ENCODE measurements at places on chromosomes 1 and 21.

DNA sequence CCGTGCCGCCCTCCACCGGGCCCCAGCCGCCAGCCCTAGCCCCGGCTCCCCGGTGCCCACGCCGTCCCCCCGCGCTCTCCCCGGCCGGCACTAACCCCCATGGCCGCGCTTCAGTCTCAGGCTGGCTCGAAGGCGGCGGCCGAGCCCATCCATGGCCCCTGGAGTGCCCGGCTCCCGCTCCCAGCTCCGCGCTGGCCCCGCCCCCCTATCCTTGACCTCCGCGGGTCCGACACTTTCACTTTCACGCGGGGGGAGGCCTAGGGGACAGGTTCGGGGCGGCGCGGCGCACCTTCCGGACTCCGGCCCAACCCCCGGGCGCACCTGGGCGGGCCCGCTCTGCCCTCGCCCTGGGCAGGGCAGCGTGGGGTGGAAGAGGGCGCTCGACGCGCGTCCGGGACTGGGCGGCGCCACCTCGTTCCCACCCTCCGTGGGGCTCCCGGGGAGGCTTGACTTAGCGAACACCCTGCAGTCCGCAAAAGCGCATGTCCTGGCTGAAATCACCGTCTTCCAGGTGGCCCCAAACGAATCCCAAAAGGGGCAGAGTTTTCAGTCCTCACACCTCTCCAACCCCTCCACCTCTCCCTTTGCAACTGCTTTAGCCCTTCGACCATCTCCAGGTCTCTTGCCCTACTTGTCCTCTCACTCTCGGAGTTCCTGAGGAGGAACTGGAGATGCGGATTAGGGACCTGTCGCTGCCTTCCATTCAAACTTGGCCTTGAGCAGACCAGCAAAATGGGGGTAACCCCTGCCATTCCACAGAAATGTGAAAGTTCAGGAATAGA lies 3.9 kb upstream of the DENND2D start:
- DNase-seq, result no peak

- no peak for DNase-seq
These were observed 1.5 kb upstream of the NHLH1 start for GRCh38 chr1:160365325-160365724.

- peak; percentile 57 for DNase-seq
These were observed 48.0 kb downstream of the TBCE start for GRCh38 chr1:235415008-235415904.

GRCh38 chr1:30872033-30872947 lies 36.3 kb downstream of the SDC3 start:
- DNase-seq, result no peak

DNA sequence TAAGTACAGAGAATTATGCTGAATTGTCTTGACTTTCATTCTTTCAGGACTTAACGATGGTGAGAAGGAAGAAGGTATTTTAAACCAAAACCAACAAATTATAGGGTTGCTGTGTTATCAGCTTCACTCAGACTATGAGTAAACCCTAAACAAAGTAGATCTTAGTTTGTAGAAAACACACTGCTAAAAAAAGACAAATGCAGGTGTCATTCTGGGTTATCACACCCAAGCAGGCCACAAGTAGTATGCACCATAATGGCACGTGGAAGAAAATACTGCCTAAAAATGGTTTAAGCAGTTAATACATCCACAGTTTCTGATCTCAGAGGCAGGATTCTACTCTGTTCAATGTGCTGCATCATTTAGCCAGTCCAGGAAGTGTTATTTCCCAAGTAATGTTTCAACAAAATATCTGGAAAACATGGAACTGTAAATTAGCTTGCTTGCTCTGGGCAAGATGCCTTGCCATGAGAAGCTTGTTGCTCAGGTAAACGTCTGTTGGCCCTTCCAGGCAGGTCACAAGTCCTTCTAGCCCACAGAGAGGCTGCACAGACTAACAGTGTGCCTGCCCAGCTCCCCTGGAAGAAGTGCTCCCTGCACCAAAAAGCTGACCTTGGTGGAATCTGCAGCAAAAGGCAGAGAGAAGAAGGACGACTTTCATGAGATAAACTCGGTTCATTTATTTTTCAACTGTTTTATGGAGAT lies 4.1 kb downstream of the DIPK1A start:
- no peak for DNase-seq

DNA sequence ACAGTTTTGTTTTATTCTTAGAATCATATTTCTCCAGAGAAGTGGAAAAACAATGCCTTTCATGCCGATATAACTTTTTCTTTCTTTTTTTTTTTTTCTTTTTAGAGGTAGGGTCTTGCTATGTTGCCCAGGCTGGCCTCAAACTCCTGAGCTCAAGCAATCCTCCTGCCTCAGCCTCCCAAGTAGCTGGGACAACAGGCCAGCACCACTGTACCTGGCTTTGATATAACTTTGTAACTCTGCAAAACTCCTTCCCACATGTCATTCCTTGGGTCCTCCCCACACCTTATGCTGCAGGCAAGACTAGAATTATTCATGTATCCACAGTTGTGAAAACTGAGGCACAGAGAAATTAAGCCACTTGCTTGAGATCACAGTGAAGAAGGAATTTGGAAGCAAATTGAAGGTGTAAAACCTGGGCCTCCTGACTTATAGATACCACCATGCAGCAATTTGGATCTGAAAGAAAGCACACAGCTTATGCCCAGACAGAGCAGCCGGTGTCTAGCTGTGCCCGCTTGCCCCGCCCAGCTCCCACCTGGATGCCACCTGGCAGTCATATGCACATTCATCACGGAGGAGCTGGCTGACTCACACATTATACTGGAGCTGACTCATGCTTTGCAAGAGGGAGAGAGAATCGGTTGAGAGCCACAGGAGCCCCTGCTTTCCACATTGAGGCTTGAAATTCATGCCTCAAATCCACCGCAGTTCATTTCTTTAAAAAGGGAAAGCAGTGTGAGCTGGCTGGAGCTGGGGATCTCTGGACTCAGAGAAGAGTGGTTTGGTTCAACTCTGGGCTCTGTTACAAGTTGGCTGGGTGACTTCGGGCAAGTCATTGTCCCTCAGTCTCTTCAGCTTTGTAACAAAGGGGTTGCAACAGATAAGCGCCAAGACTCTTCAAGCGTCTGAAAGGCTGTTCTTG lies 8.3 kb upstream of the SLC2A1 start:
- peak; percentile 24 for DNase-seq

- no peak for DNase-seq
These were observed 37.3 kb downstream of the ABCA4 start for GRCh38 chr1:94083681-94084080.

- no peak for DNase-seq
These were observed 67.7 kb downstream of the INTS7 start for GRCh38 chr1:211967704-211968103.

DNA sequence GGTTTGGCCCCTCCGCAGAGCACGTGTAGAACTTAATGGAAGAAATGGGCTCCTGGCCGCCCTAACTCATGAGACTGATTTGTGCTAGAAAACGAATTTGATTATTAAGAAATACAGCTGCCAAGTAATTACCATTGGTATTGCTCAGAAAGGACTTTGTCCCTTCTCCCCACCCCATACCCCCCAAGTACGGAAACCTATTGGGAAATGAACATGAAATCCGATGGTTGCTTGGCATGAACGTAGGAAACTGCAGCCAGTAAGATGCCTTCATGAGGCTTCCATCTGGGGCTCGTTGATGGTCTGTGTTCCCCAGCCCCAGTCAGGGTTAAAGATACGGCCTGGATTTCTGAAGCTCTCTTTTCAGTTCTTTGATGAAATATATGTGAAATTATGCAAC lies 21.4 kb downstream of the PER3 start:
- no peak for DNase-seq

DNA sequence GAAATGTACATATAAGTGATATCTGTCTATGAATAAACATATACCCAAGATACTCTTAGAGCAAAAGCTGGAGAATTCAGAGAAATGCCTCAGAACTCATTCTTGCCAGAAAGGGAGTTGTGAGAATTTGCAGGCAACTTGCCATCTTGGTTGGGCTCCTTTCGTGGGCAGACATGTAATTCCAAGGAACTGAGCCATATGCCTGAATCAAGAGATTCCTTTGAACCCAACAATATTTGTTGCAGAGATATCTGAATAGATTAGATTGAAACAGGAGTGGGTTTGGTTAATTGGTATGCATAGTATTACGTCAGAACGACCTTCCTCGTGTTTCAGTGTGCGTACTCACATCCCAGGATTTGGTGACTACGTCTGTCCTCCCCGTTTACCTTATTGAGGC lies 67.0 kb downstream of the TGFB2 start:
- no peak for DNase-seq

- DNase-seq, result peak; percentile 67
These were observed 7.6 kb downstream of the ZNF683 start for GRCh38 chr1:26364956-26365355.

- no peak for DNase-seq
These were observed 34.1 kb downstream of the DDX20 start for GRCh38 chr1:111789666-111790316.

DNA sequence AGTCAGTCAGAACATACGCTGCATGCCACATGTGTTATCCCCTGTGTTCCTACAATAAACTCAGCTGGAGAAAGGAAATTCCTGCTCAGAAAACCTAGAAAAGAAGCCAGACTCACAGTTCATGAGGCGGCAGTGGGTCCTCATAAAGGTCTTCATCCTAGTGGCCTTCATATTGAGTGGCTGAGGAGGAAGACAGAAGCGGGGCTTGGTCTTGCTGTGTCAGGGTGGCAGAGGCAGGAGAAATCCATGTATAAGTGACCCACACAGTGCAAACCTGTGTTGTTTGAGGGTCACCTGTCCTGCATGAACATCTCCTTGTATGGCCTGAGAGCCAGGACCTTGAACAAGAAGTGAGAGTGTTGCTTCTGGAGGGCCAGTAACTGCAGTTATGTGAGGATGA lies 4.0 kb upstream of the WNT3A start:
- no peak for DNase-seq

DNA sequence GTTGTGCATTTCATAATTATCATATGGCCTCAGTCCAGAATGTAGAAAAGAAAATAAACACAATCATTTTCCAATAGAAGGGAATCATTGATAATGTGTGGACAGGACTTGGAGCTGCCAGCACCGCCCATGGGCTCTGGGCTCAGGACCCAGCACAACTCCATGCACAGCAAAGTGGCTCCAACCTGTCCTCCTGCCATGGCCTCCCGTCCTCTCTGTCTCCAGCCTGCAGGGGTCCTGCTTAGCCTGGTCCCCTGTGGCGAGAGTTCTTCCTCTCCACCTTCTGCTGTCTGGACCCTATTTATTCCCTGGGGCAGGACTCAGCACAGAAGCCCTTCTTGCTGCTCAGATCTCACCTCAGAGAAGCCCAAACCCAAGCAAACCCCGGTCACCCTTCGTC lies 154.1 kb downstream of the CAMTA1 start:
- DNase-seq, result no peak

DNA sequence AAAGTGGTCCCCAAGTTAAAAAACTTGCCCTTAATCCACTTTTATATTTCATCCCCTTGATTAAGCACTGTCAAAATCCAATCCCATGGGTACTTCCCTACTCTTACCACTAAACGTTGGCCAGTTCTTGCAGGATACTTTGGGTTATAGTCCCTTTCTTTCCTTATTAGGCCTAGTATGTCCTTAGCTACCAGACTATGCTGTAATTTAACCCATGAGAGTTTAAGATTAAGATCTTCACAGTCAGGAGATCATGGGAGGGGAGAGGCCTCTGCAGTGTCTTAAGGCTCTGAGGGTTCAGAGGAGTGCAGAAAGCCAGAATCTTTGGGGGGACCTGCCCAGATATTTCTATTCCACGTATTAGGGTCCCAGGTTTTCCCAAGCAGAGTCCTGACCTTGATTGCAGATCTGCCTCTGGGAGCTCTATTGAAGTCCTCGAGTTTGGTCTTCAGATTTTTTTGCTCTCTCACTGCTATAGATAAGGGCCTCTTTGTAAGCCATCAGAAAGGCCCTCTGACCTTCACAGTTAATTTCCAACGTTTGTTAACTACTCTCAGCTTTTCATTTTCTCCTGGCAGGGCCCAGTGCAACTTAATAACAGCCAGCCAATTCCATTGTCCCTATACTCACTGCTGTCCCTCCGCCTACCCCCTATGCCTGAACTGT lies 9.0 kb upstream of the CGN start:
- DNase-seq, result no peak

GRCh38 chr1:227987181-227987580 lies 19.6 kb upstream of the WNT3A start:
- no peak for DNase-seq

DNA sequence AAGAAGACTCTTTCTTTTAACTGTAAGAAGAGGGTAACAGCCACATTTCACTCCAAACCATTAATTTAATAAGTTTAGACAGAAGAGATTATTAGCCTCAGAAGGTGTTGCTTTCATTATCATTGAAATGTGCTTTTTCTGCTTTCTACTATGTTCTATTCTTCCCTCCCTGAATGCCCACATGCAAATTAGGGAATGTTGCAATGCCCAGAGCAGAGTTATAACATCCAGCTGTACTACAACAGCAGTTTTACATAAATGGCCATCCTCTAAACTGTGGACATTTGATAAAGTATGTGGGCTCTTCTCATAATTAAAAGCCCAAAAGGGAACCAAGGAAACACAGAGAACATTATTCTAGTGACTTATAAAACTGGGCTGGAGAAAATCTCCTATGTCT lies 82.2 kb upstream of the SOD1 start:
- no peak for DNase-seq

GRCh38 chr1:26468911-26469310 lies 3.3 kb upstream of the HMGN2 start:
- peak; percentile 80 for DNase-seq

DNA sequence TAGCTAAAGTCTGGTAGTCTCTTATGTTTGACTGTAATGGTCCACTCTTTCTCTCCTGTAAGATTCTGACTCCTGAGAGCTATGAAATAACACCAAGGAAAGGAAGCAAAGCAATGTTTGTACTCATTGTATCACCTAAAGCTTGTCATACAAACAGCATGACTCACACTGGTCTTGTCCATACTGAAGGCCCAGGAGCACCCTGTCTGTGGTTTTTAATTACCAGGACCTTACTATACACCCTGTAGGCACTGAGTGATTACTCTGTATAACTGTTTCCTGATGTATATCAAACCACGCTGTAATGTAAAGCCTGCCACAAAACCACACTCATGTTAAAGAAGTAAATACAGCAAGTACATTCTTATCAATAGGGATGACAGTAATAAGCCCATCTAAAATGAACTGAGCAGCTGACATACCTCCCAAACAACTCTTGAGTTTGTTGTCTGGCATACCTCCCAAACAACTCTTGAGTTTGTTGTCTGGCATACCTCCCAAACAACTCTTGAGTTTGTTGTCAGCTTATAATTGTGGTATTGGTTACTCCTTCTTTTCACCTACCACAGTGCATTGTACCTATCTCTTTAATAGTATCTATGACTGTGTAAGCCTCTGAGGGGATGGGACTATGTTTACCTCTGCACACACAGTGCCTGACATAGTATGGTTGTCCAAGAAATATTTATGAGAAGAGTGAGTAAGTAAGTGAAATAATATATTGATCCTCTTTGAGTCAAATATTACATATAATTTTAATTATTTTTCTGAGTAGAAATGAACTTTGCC lies 11.6 kb upstream of the TNFSF18 start:
- DNase-seq, result no peak
